ENCODE measurements at places on chromosomes 1 and 21.

DNA sequence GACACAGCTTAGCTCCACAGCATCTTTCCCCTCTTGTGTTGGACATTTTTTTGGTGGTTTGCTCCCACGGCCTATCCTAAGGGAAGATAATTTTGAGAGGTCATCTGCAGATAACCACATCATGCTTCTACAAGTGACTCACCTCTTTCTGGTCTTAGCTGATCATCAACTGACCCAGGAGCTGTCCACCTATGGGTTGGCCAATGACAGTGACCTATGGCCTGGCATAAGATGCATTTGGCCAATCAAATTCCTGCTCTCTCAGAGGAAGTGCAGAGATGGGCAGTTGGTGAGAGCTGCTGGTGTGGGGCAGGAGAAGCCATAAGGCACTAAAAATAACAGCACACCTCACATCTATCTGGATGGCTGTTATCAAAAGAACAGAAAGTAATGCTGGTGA, 100.0 kb upstream of the CLDN14 start:
- no peak for DNase-seq

DNA sequence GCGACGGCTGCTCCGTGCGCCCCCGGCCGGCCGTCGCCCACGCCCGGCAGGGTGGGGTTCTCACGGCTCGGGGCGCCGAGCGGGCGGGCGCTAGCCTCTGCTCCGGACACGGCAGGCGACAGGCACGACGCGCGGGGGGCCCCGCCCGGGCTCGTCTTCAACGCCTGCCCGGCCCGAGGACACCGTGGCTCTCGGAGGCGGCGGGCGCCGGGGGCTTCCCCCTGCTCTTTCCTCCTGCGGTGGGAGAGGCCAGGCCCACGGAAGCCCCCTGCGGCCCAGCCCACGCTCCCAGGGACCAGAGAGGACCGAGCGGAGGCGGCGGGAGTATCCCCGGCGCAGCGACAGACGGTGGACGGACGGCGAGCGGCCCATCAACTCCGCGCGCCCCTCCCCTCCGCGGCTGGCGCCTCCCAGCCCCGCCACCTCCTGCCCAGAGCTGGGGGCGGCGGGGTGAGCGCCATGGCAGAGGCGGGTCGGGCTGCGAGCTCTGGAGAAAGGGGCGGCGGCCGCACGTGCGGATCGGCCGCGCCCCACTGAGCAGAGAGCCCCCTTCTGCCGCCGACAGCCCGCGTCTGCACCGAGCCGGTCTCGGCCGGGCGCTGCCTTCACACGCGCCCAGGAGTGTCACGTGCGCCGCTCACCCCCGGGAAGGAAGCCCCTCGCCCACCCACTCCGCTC, at the start of the genes SHE and TDRD10:
Gene SHE, minus strand, starts transcription at position 347 of the 678 bp plus-strand sequence. CDS start 386 bp downstream, outside the sequence.
Gene TDRD10, plus strand, starts transcription at position 154 of the 678 bp plus-strand sequence. CDS start 4,685 bp downstream, outside the sequence.
- DNase-seq, result no peak

GRCh38 chr1:219446288-219446687, 166.6 kb downstream of the ZC3H11B start:
- no peak for DNase-seq

DNA sequence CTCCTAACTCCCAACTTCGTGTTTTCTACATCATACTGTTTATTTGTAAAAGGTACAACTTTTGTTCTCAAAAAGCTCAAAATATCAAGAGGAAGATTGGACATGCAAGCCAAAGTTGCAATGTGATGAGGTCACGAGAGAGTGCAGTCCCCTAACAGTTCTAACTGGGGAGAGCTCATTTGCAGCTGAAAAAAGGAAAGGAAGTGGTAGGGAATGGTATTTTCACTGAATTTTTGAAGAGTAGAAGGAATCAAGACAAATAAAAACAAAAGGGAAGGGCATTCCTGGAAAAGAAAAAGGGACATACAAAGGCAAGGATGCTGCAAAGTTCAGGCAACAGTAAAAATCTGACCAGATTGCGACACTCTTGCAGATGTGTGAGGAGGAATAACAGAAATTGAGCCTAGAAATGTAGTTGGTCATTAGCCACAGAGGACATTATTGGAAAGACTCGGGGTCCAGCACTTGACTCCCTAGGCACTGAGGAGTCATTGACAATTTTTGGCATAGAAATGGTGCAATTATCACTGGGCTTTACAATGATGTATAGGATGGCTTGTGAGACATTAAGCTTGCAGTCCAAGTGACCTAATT, 67.9 kb downstream of the TBX15 start:
- DNase-seq, result no peak

- DNase-seq, result no peak
These were observed 142.4 kb downstream of the PLPP3 start for GRCh38 chr1:56436912-56437417.

GRCh38 chr1:64655861-64656260, 89.0 kb upstream of the RAVER2 start:
- no peak for DNase-seq

DNA sequence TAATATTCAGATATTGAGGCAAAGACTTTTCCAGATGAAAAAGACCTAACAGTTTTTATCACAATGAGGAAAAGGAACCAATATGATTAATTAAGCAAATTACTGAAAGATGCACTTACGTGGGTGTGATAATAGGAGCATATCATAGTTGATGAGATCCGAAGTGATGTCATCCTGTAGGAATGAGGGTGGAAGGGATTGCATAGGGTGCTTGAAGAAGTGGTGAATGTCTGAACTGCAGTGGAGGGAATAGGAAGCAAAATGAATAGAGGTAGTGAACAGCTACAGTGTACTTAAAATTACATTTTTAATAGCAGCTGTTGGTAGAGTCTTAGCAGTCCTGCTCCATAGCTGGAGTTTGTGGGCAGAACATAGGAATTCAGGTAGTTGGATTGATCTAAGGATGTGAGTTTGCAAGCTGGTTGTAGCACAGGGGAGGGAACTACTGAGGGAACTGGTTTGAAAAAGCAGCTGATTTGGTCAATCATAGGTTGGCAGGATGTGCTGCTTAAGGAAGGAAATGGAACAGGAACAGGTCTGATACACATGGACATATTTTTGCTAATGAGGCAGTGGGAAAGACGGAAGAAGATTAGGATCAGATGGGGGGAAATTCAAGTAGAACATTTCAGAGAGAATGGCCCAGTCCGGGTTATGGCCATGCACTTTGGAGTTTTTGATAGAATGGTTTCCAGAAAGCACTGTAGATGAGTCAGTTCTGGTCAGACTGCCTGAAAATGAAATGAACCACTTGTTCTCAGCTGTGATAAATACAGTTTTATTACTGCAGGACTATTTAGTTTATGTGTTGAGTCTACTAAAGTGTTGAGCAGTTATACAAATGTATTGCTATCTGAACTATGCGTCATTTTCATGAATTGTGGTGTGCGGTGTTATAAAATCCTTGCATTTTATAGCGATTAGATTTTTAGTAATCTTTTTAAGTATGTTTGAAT, 155.8 kb downstream of the RYR2 start:
- DNase-seq, result no peak

DNA sequence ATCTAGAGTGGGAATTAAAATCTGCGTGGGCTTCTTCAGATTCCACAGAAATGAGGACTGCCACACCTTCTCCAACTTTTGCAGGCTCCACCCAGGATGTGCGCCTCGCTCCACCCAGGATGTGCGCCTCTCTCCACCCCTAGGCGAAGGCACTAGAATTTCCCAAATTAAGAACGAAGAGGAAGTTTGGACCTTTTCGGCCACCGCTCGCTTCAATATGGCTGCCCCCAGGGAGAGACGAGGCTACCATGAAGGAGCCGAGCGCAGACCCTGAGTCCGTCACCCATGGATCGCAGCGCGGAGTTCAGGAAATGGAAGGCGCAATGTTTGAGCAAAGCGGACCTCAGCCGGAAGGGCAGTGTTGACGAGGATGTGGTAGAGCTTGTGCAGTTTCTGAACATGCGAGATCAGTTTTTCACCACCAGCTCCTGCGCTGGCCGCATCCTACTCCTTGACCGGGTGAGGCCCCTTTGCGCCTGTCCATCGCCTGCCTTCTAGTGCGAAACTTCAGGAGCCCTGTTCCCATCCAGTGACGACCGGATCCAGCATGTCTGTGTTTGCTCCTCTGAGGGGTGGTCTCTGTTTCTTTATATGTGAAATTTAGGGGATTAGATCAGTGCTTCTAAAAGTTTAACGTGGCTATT, at the start of the genes CRYZ and TYW3:
Gene CRYZ, minus strand, starts transcription at position 91 of the 644 bp plus-strand sequence. CDS start 8,229 bp downstream, outside the sequence.
Gene TYW3, plus strand, starts transcription at position 193 of the 644 bp plus-strand sequence. Its CDS starts 93 bp downstream, at position 286.
- DNase-seq, result peak; percentile 89

- no peak for DNase-seq
These were observed 497 bp upstream of the FUCA1 start for GRCh38 chr1:23868557-23869016.

DNA sequence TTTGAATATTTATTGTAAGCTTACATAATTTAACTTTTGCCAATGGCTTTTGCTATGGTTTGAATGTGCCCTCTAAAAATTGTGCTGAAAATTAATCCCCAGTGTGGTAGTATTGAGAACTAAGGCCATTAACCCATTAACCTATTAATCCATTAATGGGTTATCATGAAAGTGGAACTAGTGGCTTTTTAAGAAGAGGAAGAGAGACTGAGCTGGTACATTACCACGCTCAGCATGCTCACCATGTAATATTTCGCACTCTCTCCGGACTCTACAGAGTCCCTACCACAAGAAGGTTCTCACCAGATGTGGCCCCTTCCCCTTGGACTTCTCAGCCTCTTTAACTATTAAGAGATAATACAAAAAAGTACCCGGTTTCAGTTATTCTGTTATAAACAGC, 164.4 kb upstream of the ZRANB2 start:
- DNase-seq, result no peak

GRCh38 chr1:162972773-162973172, 96.4 kb upstream of the RGS4 start:
- DNase-seq, result no peak

DNA sequence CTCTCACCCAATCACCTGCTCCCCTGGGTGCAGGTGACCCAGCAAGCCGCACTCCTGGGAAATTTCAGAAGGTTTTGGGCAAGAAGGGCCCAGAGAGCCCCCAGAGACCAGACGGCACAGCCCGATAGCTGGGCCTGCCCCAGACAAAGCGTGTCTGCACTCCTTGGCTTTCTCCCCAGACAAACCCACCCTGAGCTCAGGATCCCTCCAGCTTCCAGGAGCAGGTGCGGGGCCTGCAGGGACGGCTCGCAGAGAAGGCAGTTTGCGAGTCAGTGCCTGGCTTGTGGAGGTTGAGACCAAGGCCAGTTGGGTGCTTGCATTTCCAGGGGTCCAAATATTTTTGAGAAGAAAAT, 6.7 kb downstream of the PDE9A start:
- DNase-seq, result no peak

DNA sequence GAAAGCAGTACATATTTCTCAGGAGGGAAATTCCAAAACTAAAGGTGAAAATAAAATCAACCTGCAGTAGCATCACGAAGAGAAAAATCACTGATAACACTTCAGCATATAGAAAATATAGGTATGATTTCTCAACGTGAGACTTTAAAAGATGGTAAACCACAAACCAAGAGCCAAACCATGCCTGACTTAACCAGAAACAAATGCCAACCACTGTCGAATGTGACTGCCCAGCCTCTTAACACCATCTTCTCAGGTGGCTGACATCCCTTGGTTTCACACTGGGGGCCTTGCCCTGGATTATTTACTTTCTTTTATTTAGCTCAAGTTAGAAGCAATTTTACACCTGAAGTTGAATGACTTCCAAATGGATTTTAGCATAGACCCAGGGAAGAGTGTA, 10.1 kb downstream of the HMGCS2 start:
- DNase-seq, result no peak

- DNase-seq, result no peak
These were observed 90.7 kb downstream of the RHOU start for GRCh38 chr1:228825840-228826484.

GRCh38 chr1:32774950-32775634, 42.1 kb downstream of the YARS1 start:
- DNase-seq, result no peak

- DNase-seq, result no peak
These were observed 160.5 kb downstream of the PDE4B start for GRCh38 chr1:65953170-65953569.

DNA sequence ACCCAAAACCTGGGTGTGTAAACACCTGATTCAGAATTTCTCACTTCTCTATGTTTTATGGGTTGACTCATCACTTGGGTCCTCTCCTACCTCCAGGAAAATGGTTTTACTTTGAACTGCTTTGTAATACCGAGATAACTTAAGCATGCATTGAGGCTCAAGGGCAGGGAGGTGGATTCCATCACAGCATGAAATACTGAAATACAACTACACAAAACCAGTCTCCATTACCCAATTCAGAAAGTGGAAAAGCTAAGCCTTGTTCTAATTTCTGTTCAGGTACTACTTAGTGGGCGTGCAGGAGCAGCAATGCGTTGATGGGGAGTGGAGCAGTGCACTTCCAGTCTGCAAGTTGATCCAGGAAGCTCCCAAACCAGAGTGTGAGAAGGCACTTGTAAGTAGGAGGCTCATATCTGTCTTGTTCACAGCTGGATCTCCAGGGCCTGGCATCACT, 6.1 kb upstream of the C4BPA start:
- DNase-seq, result peak; percentile 41

DNA sequence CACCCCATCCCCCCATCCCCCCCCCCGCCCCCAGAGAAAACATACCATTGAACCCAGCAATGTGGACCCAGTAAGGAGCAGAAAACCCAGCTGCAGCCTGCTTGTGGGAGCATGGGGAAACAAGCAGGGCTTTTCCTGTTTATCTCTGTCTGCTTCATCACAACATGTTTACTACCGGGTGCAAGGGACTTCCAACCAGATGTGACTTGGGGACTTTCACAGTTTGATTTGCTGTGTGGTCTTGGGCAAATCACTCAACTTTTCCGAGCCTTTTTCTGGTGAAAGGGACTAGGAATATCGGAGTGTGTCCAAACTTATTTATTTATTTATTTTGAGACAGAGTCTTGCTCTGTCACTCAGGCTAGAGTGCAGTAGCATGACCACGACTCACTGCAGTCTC, 3.2 kb downstream of the TMCC2 start:
- no peak for DNase-seq

GRCh38 chr1:226601456-226601855, 52.9 kb downstream of the STUM start:
- no peak for DNase-seq

GRCh38 chr1:55682198-55682597, 467.0 kb upstream of the USP24 start:
- no peak for DNase-seq

DNA sequence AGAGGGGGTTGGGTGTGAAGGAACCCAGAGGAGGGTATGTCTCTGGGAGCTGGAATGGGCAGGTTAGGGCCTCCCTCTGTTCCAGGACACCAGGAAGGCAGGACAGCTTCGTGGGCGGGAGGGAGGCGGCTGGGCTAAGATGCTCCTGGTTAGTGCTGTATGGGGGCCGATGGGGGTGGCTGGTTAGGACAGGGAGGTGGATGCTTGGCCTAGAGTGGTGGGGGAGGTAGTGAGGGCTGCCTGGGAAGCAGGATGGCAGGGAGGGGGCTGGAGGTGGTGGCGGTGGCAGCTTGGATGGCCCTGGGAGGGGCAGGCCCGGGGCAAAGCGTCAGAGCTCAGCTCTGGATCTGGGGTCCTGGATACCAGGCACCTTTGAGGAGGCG, 6.2 kb upstream of the MMP23B start:
- no peak for DNase-seq

GRCh38 chr1:230636575-230637148, 5.6 kb upstream of the COG2 start:
- DNase-seq, result peak; percentile 26

- no peak for DNase-seq
These were observed 32.5 kb upstream of the ASPM start for GRCh38 chr1:197178998-197179397.
